Dorsolateral prefrontal cortex (tissue), 122 donors: ENCODE measurements at places on chromosomes 2 and 18.
A peak's percentile ranks its signal among the peaks of the same experiment; 100 is the strongest.

DNA sequence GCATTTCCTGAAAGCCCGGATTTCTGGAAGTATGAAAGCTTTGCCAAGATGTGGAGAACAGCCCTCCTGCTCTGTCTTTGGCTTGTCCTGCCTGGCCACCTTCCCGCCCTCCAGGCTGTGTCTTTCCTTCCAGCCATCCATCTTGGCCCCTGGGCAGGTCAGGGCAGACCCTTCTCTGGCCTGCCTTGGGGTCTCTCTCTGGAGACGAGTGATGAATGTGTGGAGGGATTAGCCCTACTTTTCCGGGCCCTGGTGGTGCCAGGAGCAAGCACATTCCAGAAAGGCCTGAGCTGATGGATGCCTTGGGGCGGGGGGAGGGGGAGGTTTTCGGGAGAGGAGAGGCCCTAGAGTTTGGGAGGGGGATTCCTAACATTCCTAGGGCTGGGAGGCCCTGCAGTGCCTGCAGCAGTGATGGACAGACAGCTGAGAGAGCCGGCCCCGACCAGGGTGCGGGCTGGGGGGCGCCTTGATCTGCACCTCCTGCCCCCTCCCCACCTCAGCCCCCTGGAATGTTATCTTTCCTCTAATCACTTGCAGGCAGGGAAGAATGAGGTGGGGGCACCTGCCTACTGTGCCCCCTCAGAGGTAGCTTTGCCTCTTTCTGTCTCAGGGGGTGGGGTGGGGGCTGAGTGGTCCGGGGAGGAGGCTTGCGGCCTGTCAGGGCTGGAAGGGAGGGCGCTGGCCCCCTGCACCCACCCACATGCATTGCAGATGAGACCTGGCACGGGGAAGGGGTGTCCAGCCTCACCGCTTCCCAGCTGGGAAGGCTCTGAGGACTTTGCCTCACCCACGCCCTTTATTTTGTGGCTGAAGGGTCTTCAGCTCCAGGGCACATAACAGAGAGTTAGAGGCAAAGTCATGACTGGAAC, 156.2 kb downstream of the DDX1 start:
- DNase-seq, result no peak

DNA sequence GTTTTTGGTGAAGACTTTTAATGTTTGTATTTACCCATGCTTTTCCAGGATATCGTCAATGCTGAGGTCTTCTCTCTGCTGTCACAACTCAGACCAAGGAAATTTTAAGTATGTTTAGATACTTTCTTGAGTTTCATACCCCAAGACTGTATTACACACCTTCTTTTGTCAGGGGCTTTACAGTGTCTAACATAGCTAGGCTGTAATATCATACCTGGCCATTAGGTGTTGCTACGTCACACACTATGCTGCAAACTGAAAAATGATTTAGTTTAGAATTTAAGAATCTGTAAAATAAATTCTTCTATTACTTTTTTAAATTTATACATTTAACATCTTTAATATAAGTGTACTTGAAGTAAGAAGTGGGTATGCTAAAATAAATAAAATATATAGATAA, 358.4 kb upstream of the NRP2 start:
- no peak for DNase-seq

DNA sequence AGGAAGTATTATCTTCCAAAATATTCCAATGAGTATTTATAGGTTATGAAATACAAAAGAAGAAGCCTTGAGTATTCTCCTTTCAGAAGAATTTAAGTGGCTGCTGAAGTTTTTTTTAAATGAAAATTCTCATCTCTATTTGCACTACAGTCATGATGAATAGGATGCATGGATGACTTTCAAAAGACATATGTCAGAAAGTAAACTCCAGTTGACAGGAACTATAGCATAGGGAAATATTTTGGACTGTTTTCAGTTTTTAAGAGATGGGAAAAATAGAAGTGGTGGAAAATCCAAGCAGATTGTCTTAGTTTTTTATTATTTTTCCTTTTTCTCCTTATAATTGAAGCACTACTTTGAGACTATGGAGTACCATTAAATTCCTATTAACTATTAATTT, 825.1 kb upstream of the FSHR start:
- no peak for DNase-seq

DNA sequence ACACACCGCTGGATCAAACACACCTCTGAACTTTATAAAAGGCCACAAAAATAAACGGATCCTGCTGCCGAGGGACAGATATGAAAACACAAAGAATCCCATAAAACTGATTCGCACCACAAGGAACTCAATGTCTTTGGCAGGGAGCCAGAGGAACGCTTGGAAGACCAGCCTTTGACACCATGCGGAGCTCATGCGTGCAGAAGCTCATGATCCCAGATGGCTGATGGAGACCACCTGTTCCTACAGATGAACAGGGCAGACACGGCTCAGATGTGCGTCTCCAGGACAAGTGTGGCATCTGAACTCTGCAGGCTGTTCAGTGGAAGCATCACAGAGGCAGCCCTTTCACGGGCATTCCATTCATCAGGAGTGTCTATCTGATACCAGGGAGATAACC, 24.9 kb downstream of the COPS9 start:
- no peak for DNase-seq

DNA sequence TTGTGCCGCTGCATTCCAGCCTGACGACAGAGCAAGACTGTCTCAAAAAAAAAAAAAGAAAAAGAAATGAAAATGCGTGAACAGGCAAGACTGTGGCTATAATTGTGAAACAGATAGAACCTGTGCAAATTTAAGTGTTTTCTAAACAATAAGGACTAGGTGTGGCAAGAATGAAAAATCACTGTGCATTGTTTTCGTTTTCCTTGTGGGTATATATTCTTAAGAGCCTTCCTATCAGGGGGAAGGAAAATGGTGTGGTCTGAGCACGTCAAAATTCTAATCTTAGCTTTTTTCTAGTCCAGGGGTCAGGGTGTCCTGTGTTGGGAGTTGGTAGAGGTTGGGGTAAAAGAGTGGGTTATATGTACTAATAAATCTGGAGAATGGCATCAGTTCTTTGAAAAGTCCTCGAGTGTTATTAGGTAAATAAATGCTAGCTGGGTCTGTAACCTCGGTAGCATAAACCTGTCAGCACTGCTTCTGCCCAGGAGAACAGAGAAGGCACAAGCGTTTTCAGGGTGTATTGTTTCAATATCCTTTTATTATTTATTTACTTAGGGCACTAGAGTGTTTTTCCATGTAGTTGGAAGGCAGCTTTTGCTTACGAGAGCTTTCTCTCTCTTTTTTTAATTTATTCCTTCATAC, 11.6 kb downstream of the ATP6V1C2 start:
- DNase-seq, result no peak

GRCh38 chr18:55139836-55140235, 180.6 kb upstream of the CCDC68 start:
- no peak for DNase-seq

GRCh38 chr2:191128172-191128910, 22.5 kb downstream of the STAT4 start:
- DNase-seq, result no peak

DNA sequence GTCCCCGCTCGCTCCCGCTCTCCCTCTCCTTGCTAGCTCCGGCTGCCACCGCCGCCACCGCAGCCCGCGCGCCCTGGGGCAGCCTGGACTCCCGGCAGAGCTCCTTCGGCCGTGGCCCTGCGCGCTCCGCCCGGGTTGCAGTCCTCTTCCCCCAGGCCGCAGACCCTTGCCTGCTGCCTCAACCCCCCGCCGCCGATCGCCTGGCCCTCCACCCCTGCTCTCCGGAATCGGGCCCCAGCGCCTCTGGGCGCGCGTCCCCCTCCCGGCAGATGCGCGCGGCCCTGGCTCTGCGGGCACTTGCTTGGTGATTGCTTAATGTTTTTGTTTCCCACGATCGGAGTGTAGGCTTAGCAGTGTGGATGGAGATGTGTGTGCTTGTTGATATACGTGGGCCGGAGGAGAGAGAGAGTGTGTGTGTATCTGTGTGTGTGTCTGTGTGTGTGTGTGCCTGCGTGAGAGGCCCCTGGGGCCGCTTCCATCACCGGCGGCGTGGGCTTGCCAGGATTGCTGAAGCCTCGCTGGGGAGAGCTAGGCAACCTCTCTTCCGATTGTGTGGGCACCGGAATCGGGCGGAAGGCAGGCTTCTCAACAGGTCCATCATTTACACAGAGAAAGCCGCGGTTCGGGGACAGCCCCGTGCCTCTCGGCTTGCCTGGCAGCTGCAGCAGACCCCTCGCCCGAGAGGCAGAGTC, 877 bp downstream of the INHBB start:
- DNase-seq, result no peak

GRCh38 chr18:7133181-7133580, 15.6 kb upstream of the LAMA1 start:
- no peak for DNase-seq

- no peak for DNase-seq
Observed at GRCh38 chr2:217017456-217018252, 157.8 kb upstream of the TNP1 start.

DNA sequence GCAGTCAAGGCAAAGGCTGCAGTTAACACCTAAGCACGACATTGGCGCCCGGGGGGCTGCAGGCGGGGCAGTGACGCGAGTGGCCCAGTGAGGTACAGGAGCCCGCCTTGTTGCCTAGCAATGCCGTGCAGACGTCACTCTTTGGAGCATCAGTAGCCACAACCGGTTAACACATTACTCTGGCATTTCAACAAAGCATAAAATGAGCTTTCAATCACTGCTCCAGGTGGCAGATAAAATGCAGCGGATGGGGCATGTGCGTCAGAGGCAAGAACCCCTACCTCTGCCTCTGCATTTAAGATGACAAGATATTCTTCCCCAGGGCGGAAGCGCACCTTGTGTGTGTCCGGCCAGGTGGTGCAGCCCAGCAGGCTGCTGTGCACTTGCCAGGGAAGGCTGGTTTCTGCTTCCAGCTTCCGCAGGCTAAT, 139.4 kb downstream of the MTCL1 start:
- DNase-seq, result no peak

DNA sequence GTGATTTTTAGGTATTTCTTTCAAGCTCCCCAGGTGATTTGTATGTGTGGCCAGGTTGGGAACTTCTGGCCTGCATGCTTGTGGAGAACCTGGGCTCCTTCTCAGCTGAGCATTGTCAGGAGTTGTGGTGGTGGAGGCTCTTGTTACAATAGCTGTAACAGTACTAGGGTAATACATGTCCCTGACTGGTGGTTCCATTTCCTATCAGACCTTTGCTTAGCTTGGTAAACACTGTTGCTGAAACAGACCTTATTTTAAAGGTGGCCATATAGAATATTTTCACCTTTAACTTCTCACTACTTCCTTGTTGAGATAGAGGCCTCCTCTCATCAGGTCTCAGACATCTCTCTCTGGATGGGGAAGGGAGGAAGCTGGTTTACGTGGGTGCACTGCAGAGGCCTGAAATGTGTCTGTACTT, 79.2 kb downstream of the SETBP1 start:
- DNase-seq, result no peak

- DNase-seq, result peak; percentile 77
Observed at GRCh38 chr2:171523088-171524017, 1.1 kb downstream of the CYBRD1 start.

GRCh38 chr18:75658330-75658729, 230.8 kb upstream of the SMIM21 start:
- DNase-seq, result no peak

- no peak for DNase-seq
Observed at GRCh38 chr2:169116327-169116726, 47.0 kb downstream of the DHRS9 start.

- no peak for DNase-seq
Observed at GRCh38 chr18:10907749-10908148, 241.6 kb downstream of the PIEZO2 start.

GRCh38 chr18:43596105-43596712, 318.9 kb upstream of the SYT4 start:
- DNase-seq, result no peak

DNA sequence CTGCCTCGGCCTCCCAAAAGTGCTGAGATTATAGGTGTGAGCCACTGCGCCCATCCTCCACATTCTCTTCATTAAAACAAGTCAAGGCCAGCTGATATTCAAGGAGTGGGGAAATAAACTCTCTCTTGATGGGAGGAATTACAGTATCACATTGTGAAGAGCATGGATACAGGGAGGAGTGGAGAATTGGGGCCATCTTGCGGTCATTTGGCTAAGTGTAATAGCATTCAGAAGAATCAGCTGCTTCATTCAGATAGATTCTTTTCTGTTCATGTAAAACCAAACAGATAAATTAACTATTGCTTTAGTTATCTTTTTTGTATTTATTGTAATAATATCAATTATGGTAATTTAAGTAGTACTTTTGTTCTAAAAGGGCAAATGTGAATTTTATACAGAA, 156.3 kb downstream of the UBR3 start:
- no peak for DNase-seq

DNA sequence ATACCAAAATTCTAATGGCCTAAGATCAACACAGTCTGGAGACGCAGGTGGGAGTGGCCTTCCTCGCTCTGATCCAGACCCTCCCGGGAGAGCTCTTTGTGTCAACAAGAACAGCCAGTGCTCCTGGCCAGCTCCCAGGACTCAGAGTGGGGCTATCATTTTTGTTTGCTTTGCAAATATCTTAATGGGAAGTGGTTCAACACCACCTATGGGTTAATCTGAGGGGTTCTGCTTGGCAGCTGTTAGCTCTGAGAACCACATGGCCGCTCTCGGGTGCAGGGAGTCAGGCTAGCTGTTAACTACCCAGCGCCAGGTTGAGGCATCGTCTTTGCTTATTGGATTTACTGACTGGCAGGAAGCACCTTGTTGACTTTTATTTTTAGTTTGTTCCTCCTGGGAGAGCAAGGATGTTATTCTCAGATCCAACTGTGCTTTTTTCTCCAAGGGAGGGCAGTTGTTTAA, 184.8 kb upstream of the SP5 start:
- DNase-seq, result no peak

DNA sequence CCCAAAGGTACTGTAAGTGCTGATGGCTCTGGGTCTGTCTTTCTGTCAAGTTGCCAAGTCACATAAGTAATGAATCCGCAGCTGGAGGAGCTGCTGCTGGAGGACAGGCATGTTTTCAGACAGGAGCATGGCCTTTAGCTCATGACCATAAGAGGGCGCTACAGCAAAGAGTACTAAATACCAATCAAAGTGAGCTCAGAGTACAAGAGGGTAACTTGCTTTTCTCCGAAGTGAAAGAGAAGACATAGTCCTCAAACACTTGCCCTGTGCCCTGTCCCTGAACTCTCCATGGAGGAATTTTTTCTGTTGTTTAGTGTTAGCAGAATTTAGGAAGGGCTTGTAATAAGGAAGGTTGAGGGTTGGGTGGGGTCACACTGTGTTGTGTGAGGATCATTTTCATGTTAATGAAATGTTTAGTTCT, 58.0 kb upstream of the EML6 start:
- no peak for DNase-seq

- no peak for DNase-seq
Observed at GRCh38 chr2:41994233-41994637, 53.6 kb upstream of the PKDCC start.

DNA sequence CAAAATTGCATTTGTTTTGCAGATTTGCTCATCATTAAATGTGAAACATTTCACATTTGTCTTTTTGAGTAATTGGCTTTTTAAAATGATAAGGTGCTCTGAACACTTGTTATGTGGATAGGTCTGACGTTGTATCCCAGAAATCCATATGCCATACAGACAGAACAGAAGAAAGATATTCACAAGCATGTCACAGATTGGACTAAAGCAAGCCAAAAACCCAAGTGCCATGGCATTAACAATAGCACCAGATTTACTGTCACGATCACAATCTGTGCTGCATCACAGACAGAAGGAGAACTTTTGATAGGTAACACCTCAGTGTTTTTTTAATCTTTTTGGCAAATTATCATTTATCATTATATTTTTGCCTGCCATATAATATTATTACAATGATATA, 272.6 kb downstream of the ARHGAP15 start:
- no peak for DNase-seq
